Stimulated activated CD4-positive, alpha-beta T cell treated with anti-CD3 and anti-CD28 coated beads, Interleukin-12 subunit alpha, Interleukin-12 subunit beta, amount 100 ng/mL, for 24 hours (primary cell): ENCODE measurements at places on chromosomes 12 and 14.

GRCh38 chr14:93720076-93720815 lies 68.0 kb downstream of the PRIMA1 start:
- DNase-seq: no peak

- no peak for DNase-seq
Measured at GRCh38 chr14:80762641-80763228, 178.8 kb downstream of the CEP128 start.

GRCh38 chr12:116432314-116432750 lies 126.8 kb upstream of the MAP1LC3B2 start:
- no peak for DNase-seq

DNA sequence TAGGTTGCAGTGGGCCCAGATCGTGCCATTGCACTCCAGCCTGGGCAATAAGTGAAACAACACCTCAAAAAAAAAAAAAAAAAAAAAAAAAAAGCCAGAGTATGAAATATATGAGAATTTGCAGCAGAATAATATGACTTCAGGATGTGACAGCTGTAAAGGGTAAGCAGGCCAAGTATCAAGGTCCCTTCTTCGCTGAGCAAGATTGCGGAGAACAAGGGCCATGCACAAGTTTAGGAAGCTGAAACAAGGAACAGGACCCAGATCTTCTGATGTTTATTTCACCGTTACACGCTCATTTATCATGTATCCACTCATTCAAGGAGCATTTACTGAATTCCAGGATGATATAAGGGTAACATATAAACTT lies 659 bp upstream of the FOXJ2 start:
- no peak for DNase-seq

- no peak for DNase-seq
Measured at GRCh38 chr12:117567644-117568216, 206.3 kb upstream of the NOS1 start.

GRCh38 chr12:70068743-70069142 lies 174.5 kb upstream of the CNOT2 start:
- DNase-seq: no peak

DNA sequence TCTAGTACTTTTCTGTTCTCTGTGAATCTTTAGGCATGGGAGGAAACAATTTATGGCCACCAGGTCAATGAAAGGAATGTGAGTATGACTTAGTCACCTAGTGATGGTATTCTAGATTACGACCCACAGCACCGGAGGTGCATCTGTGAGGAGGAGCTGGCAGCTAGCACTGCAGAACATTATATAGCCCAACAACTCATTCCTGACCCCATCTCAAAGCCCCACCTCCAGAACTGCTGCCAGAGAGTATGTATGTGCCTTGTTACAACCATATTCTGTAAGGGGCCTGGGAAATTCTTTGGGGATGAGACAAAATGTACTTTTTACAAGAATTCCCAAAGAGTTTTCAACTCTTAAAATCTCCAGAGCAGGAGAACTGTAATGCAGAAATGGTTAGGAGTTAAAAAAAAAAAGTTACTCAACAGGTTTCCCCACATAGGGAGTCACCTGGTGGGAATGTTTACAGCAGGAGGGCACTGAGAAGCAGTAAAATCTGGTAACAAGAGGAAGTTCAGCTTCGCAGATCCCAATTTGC lies 34.9 kb upstream of the CERS5 start:
- DNase-seq: no peak

GRCh38 chr12:23546756-23547155 lies 402.7 kb downstream of the SOX5 start:
- DNase-seq: no peak

GRCh38 chr12:71134405-71134804 lies 23.4 kb downstream of the TSPAN8 start:
- DNase-seq: no peak

GRCh38 chr12:46158501-46158900 lies 110.3 kb downstream of the SLC38A1 start:
- DNase-seq: no peak

- DNase-seq: peak; percentile 85
Measured at GRCh38 chr14:22829661-22830442, at the start of gene MRPL52. TSS of gene MRPL52 (plus strand) at chr14:22829887. CDS start at chr14:22829913, 26 bp downstream.

DNA sequence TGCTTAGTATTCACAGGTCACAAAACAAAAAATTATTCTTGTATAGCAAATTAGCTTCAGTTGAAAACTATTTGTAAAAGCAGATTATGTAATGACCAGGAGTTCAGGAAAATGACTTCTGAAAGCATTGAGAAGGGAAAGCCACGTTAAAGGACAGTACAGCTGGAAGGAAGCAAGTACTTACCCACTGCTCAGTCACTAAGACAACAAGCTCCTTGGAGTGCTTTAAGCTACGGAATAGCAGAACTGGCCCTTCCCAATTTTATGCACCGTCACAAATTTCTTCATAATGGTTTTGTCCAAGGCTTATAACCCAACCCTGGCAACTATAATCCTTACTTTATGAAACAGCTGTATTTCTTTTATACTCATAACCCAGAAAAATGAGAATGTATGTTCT lies 13.0 kb upstream of the SNAPC1 start:
- no peak for DNase-seq

DNA sequence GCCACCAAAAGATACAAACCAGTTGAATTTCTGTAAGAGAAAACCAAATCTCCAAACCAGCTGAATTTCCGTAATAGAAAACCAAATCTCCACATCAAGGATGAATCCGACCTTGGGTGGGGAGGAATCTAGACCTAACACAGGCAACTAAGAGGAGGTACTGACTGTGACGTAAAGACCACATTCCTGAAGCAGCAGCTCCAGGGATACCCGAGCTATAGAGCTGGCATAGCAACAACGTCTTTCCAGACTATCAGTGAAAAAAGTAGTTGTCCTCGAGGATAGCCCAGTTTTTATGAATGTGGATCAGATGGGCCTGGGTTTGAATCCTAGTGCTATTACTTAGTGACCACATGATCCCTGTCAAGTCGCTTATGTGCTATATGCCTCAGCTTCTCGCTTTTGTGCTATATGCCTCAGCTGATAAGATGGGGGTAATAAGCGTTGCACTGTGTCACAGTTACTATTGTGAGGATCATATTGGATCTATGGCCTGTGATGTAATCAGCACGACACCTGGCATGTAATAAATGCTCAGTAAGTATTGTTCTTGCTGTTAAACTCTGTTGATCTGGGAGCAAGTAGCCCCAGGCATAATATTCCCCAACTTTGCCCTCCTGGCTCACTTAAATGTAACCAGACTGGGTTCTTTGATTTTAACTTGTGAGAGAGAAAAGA lies 113.8 kb downstream of the EGLN3 start:
- DNase-seq: no peak

GRCh38 chr14:41349289-41349910 lies 257.3 kb upstream of the LRFN5 start:
- no peak for DNase-seq

GRCh38 chr14:37168721-37169120 lies 3.7 kb downstream of the SLC25A21 start:
- no peak for DNase-seq
